ENCODE measurements at places on chromosomes 6 and 20.

DNA sequence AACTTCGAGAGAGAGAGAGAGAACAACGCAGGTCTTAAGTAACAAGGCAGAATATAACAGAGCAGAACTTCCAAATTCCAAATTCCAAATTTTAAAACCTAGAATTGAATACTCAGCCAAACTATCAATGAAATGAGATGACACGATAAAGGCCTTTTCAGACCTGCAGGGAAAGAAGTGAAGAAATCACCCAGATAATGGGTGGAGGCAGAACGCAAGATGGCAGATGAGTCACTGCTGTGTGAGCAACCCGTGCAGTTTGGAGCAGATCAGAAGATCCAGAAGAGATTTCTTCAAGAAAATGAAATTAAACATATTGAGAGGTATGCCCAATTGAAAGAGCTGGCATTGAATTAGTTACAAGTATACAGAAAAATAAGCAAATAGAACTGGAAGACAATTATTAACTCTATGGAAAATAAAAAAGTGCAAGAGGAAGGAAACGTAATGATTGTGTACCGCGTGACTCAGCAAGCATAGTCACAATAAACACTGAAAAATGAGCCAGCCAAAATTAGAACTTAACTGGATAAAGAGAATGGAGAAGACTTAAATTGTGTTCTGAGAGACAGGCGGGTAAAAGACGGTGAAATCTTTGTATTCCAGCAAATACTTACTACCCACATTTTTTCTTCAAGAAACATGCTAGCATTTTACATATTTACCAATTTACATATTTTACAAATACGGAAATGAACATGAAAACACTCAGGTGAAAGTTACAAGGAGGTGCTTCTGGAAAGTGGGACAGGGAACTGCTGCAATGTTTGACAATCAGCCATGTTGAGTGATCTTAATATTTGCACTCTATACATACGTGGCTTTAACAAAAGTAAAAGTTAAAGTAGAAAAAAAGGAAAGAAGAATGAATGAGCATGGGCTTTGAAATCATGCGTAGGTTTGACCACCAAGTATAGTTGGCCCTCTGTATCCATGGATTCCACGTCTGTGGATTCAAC is 87.9 kb upstream of the CDYL start:
- peak; percentile 48 for DNase-seq

DNA sequence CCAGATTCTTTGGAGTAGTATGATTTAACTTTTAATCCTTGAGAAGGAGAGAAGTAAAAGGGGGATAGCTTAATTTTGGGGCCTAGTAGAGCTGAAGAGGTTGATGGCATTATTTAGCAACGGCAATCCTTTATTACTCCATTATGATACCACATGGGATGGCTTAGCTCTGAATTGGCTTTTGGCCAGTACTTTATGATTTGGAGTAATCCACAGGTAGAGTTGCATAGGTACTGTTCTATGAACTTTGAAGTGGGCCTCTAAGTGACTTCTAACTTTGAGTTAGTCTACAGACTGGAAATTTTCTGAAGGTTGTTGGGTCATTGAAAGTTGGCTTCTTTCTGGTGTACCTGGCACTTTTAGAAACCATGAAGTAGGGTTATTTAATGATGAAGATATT is 11.6 kb downstream of the YWHAB start:
- DNase-seq: no peak

- DNase-seq: no peak
These were observed 266.0 kb upstream of the SOX4 start for GRCh38 chr6:21327326-21328112.

GRCh38 chr20:46660487-46660886 is 9.2 kb upstream of the SLC13A3 start:
- no peak for DNase-seq

DNA sequence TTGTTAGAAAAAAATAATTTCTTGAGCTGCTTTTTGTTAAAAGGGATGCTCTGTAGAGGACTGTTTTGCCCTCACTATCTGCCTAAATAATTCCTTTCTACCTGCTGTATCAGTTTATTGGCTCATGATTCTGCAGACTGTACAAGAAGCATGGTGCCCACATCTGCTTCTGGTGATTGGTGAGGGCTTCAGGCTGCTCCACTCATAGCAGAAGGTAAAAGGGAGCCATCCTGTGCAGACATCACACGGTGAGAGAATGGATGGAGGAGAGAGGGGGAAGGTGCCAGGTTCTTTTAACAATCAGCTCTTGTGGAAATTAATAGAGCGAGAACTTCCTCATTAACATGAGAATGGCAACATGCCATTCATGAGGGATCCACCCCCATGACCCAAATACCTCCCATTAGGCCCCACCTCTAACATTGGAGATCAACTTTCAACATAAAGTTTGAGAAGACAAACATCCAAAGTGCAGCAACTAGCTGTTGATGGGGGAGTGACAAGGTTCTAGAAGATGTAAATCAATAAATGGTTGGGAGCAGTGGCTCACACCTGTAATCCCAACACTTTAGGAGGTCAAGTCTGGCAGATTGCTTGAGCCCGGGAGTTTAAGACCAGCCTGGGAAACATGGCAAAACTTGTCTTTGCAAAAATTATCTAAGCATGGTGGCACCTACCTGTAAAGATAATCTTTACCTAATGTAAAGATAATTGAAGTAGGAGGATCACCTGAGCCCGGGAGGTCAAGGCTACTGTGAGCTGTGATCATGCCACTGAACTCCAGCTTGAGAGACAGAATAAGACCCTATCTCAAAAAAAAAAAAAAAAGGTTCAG is 15.7 kb upstream of the AHCY start:
- DNase-seq: no peak

DNA sequence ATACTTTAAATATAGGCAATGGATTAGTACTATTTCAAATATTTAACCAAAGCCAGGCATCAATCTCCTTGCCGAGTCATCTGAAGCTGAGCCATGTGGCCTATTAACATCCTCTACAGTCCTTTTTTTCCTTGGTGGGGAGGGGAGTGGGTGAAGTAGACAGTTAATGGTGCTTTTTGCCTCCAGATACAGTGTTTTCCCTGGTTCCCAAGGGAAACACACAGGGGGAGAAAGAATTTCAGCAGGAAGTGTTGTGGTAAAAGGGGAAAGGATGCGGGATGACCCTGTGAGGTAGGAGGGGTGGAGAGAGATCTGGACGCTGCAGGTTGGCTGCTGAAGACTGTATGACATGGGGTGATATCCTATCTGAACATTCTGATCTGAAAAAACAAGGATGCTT is 9.6 kb downstream of the CLDN20 start:
- DNase-seq: no peak

- DNase-seq: no peak
These were observed 15.7 kb downstream of the PLAGL2 start for GRCh38 chr20:32191873-32192272.

DNA sequence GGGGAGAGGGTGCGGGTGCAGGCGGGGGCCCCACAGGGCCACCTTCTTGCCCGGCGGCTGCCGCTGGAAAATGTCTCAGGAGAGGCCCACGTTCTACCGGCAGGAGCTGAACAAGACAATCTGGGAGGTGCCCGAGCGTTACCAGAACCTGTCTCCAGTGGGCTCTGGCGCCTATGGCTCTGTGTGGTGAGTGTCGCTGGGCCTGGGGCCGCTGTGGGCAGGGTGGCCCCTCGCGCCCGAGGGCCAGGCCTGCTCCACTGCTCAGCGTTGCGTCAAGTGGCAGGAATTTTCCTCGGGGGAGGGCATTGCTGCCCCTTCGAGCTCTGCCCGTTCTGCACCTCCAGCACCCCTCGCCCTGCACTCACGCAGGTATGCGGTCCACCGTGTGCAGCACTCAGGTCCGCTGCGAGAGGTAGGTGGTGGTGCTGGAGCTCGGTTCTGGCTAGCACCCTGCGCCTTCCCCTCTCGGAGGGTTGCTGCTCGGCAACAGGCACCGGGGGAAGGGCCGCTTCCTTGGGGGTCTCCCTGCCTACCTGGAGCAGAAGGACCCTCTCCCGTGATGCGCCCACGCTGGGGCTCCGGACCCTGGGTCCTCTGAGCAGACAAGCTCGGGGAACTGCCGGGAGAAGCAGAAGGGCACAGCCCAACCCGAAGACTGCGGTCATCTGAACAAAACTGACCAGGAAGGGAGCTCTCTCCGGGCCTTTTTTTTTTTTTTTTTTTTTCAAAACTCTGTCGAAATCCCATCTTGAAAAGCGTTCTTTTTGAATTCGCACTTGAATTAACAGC is 674 bp downstream of the MAPK14 start:
- DNase-seq: no peak

GRCh38 chr20:51609251-51609650 is 66.7 kb upstream of the NFATC2 start:
- DNase-seq: no peak

DNA sequence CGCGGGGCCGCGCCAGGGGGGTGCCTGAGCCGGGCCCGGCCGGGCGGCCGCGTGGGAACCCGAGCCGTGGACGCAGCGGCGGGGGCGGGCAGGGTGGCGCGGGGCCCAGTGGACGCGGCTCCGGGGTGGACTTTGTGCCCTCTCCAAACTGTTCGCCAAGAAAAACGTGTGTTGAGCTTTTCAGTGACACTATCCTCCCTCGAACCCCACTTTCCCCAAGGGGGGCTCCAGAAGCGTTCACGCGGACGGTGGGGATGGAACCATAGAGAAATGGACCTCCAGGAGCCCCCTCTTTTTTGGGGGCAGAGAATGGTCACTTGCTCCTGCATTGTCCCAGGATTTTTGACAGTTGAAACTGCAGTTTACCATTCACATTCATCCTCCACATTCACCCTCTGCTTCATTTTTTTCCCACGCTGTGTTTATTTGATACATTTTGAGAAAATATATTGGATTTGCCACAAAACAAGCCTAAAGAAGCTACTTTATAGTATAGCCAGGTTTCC is 2.9 kb upstream of the HIVEP1 start:
- DNase-seq: peak; percentile 17

DNA sequence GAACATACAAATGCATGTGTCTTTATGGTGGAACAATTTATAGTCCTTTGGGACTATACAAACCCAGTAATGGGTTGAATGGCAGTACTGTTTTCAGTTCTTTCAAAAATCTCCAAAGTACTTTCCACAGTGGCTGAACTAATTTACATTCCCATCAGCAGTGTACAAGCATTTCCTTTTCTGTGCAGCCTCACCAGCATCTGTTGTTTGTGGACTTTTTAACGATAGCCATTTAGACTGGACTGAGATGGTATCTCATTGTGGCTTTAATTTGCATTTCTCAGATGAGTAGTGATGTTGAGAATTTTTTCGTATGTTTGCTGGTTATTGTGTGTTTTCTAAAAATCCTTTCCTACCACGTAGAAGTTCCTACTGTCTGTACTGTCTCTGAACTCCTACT is 327.2 kb upstream of the ZFP64 start:
- no peak for DNase-seq

- no peak for DNase-seq
These were observed 5.3 kb upstream of the GUCA1B start for GRCh38 chr6:42200035-42200434.

GRCh38 chr6:32168807-32169591 is 4.6 kb downstream of the EGFL8 start:
- DNase-seq: no peak

GRCh38 chr20:13102694-13103093 is 93.9 kb downstream of the SPTLC3 start:
- DNase-seq: no peak

DNA sequence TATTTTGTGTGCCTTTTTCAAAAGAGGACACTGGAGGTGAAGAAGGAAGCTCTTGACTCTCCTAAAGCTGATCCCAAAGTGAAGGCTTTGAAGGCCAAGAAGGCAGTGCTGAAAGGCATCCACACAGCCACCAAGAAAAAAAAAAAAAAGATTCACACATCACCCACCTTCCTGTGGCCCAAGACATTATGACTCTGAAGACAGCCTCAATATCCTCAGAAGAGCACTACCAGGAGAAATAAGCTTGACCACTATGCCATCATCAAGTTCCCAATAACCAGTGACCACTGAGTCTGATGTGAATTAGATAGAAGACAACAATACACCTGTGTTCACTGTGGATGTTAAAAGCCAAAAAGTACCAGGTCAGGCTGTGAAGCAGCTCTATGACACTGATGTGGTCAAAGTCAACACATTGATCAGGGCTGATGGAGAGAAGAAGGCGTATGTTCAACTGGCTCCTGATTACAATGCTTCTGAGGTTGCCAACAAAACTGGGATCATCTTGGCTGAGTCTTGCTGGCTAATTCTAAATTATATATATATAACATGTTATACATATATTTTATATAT is 59.4 kb downstream of the PLCG1 start:
- DNase-seq: peak; percentile 50

DNA sequence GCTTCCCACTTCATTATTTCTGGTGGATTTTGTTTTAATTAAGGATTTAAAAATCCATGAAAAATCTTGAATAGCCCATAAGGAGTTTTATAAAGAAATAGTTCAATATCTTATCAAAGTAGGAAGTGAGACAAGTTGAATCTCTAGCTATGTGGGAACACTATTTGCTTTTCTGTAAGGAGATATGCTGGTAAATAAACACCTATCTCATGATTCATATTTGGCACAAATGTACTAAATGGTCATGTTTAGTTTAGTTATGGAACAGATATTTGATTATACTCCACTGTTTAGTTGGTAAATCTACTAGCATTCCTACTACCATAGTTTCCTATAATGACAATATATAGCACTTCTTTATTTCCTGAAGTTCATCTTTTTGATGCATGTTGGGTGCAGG is 239.9 kb upstream of the CEP162 start:
- no peak for DNase-seq

- DNase-seq: no peak
These were observed 860 bp downstream of the DEFB124 start for GRCh38 chr20:31474097-31474436.

DNA sequence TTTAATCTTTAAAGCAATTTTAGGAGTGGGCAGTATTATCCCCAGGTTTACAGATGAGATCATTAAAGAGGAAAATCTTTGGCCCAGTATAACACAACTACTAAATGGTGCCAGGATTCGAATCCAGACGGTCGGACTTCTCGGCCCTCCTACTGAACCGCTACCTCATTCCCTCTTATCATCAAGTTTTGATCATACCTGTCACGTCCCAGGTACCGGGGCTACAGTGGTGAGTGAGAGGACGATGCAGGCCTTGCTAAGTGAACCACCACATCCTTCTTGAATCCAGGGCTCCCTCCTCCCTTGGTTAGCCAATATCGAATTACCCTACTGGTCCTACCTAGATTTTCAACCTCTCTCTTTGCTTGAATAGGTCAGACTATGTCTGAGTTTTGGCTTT is 78.1 kb upstream of the PBOV1 start:
- DNase-seq: no peak

DNA sequence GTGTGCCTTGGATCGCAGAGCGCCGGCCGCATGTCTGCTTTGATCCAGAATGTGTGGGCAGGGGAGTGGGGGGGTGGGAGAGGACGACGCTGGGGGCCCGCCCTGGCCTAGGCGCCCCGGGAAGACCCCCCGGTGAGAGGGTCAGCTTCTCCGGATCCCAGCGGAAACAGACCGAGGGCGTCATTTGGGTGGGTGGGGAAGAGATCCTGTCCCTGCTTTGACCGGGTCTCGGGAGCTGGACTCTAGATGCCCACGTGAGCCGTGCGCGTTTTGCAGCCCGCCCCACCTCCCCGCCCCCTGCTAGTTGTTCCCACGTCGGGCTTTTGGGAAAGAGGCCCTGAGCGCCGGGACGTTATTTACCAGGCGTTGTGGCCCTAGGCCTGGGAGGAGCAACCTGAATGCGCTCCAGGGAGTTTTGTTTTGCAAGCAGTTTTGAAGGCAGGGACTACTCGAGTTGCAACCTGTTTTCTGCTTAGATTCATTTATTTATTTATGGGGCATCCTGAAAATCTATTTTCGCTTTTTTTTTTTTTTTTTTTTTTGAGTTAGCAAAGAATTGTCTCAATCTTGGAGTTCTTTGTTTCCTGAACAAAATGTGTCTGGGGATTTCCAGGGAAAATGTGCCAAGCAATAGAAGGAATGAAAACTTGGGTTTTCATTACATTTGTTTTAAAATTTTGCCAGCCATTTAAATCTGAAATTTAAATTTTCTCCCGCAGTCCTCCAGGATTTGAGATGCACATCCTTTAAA is 1.6 kb downstream of the DSP start:
- DNase-seq: no peak
